Progenitor cell of endocrine pancreas (in vitro differentiated cells): ENCODE measurements at places on chromosomes 6 and 20.

DNA sequence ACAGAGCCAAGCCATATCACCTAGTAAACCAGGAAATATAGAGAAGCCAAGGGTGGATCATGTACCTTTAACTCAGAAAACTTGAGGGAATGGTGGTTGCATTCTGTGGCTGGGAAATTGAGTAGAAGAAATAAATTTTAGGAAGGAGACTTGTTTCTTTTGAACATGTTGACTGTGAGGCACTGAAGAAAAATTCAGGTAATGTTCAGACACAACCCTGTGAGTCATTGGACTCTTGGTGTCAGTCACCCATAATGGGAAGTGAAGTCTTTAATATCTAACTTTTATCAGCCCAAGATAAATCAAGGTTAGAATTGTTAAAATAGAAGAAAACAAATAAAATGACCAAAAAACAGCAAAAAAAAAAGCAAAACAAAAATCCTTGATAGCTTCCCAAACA lies 98.8 kb upstream of the GRIK2 start:
- no peak for DNase-seq

GRCh38 chr6:125132058-125132457 lies 21.5 kb upstream of the TPD52L1 start:
- DNase-seq, result no peak

DNA sequence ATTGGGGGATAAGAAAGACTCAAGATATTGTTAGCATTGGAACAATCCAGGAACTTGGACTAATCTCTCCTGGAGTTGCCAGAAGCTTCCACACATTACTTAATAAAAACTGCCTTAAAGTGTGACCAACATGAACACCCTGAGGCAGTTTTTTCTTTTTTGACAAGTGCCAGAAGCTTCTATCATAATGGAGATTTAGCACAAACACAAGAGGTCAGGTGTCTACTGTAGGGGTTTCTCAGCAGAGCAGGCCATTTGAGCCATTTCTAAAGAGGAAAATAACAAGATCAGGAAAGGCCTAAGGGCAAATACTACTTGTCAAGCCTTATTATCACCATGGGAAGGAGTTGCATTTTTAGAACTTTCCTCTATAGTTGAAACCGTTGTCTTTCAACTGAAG lies 361.5 kb downstream of the EPM2A start:
- no peak for DNase-seq

DNA sequence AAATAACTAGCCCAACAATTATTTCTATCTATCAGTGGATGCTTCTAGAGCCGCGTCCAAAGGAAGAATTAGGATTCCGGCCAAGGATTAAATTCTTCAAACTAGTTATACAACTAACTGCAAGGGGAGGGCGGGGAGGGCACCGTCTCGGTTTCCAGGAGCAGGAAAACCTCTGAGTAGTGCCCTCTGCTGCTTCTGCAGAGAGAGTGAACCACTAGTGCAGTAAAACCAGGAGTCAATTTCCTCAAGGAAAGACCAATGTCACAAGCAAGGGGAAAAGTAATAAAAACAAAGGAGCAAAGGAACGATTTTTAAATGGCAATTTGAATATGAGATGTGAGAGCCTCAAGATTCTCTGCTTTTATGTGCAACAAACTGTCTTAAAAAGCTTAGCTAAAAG lies 16.5 kb upstream of the UBE2J1 start:
- no peak for DNase-seq

GRCh38 chr6:53162606-53163005 lies 14.0 kb upstream of the GCM1 start:
- DNase-seq, result no peak
